ENCODE measurements at places on chromosomes 13 and 19.
A peak's percentile ranks its signal among the peaks of the same experiment; 100 is the strongest.

DNA sequence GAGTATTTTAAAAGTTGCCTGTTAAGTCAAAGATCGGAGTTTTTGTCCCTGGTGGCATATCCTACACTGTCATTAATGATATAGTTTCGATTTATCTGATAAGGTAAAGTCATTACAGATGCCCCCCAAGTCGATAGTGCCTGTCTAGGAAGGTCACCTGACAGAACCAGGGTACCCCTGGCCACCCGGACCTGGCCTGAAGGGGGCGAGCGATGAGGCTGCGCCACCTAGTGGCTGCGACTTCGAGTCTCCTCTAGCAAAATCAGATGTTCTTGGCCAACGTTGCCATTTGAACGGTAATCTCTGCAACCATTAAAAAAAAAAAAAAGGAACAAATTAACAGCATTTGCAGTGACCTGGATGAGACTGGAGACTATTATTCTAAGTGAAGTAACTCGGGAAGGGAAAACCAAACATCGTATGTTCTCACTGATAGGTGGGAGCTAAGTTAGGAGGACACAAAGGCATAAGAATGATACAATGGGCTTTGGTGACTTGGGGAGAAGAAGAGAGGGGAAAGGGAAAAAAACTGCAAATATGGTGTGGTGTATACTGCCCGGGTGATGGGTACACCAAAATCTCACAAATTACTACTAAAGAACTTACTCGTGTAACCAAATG lies 565.1 kb downstream of the LIG4 start:
- no peak for DNase-seq

GRCh38 chr19:16330368-16330801 lies 5.8 kb downstream of the KLF2 start:
- DNase-seq, result peak; percentile 98

DNA sequence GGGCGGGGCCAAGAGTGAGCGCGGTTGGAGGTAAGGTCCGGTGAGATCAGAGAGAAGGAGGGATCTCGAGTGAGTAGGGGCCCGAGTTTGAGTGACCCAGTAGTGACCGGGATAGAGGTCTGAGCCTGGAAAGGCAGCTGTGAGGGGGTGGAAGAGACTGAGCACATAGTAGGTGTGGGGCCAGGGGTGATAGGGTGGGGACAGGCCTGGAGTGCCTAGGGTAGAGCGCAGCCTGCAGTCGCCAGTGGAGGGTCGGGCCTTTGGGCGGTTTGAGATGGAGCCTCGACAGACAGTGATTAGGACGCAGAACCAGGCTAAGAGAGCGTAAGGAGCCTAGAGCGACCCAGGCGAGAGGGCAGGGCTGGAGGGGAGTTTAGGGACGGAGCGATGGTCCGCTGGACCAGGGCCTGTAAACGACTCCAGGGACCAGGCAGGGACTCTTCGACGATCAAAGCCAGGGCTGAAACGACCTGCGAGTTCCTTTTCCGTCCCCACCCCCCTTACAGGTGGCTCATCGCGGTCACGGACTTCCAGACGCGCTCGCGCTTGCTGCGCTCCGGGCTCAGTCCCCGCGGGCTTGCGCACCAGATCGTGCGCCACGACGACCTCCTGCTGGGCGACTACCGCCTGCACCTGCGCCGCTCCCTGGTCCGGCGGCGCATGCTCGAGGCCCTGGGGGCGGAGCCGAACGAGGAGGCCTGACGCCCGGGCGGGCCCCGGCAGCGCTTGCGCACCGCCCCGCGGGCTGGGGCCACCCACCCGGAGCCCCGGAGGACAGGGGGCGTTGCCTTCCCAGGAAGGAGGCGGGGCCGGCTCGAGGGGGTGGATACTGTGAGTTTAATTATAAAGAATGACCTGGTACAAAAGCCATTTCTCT lies 9.4 kb downstream of the C19orf81 start:
- DNase-seq, result peak; percentile 66

- no peak for DNase-seq
These were observed 11.3 kb downstream of the HDGFL2 start for GRCh38 chr19:4483385-4483784.

DNA sequence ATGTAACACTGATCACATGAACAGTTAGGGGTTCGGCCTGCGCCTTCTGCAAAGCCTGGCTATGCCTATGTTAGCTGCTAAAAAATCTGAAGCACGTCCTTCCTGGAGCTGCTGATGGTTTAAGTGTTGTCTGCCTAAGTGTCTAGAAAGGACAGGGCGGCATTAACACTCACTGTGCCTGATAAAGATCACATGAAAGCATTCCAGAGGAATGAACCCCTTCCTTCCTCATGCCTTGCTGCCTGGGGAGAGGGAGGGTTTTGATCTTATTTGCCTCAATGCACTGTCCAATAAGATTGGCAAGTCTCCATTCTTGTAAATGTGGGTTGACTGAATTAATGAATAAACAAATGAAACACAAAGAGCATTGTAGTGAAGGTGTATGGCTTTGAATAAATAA lies 5.2 kb downstream of the DOCK9 start:
- no peak for DNase-seq

DNA sequence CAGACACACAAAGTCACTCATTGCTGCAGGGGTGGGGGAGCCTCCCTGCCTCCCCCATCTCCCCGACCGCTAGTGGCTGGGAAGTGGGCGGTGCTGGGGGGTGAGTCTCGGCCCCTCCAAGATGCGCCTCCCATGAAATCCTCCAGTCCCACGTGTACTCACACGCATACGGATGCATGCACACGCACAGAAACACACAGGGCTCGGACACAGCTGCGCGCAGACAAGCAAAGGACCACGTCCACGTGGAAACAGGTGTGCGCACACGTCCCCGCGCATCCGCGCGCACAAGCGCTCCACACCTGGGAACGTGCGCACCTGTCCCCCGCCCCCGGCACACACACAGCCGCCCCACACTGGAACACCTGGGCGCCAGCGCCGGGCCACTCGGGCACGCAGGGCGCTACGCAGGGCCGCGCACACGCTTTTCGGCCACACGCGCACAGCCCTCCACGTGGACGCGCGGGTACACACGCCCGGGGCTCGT lies 687 bp downstream of the MATK start:
- peak; percentile 24 for DNase-seq

- no peak for DNase-seq
These were observed 25.2 kb upstream of the ATP11A start for GRCh38 chr13:112664501-112665203.

DNA sequence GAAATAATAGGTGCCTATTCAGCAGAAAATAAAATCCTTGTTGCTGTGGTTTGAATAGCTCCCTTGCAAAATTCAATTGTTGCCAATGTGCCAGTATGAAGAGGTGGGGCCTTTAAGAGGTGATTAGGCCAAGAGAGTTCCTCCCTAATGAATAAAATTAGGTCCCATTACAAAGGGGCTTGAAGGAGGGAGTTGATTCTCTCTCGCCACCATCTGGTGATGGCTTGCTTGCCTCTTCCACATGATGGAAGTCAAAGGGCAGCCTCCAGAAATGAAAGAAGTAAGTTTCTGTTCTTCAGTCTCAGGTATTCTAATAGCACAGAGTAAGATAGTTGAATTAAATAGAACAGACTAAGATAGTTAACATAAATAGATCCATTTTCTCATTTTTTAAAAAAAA lies 3.0 kb upstream of the EEF1AKMT1 start:
- no peak for DNase-seq

DNA sequence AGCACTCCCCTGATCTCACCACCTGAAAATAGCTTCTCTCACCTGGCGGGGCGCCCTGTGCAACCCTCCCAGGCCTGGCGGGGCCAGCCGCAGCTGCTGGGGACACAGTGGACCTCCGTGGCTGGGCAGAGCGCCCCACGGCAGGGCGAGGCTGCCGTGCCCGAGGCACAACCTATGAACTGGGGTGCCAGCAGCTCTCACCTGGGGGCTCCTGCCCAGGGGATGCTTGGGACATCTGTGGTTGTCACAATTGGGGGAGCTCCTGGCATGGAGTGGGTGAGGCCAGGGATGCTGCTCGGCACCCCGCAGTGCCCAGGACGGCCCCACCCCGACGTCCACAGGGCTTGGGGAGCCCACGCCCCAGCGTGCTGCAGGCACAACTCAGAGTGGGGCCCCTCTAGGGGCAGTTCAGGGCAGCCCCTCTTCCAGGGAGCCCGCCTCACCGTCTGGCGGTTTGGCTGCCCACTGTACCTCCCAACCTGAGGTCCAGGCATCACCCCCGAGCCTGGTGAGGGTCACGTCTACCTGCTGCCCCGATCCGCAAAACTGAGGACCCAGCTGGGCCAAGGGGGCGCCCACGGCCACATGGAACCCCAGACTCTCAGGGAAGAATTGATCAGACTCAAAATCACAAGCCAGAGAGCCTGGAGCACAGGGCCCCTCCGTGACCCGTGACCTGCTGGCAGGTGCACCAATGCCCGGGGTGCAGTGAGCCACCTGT lies 5.7 kb downstream of the TMEM259 start:
- DNase-seq, result no peak
